ENCODE measurements at places on chromosomes 13 and 19.

GRCh38 chr19:48674921-48675824, 2.4 kb upstream of the NTN5 start:
- peak; percentile 94 for DNase-seq

GRCh38 chr13:39099231-39099630, 61.0 kb downstream of the NHLRC3 start:
- DNase-seq = no peak

GRCh38 chr13:27967736-27968315, 1.3 kb downstream of the CDX2 start:
- no peak for DNase-seq

GRCh38 chr13:72500851-72501250, 226.6 kb downstream of the MZT1 start:
- DNase-seq = no peak

DNA sequence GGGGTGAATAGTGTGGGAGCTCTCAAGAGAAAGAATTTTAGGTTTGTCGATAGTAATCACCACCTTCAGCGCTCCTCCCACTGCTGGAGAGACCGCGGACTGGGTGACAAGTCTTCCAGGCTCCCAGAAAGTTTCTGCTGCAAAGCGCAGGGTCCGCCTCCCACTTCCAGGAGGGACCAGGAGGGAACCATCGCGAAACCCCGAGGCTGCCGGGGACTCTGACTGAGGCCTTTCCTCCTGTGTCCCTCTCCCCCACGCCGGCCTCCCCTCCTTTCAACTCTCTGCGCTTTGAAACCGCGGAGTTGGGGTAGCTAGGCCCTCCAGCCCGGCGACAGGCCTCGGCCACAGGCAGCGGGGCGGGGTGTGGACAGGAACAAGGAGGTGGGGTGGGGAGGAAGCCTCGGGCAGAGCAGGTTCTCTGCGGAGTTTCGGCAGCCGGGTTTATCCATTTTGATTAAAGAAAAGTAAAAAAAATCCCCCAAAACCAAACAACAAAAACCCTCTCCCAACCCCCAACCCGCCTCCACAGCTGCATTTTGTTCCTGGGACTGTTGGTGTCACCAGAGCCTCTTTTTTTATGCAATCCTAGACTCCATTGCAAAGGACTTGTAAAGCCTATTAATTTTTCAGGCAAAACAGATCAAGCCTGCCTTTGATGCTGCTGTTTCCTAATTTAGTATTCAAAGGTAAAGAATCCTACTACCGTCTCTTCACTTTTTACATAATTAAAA, 157.2 kb downstream of the TM9SF2 start:
- DNase-seq = peak; percentile 71
